Cerebellar cortex (tissue), 1 donor: ENCODE measurements at places on chromosomes 7 and 10.

DNA sequence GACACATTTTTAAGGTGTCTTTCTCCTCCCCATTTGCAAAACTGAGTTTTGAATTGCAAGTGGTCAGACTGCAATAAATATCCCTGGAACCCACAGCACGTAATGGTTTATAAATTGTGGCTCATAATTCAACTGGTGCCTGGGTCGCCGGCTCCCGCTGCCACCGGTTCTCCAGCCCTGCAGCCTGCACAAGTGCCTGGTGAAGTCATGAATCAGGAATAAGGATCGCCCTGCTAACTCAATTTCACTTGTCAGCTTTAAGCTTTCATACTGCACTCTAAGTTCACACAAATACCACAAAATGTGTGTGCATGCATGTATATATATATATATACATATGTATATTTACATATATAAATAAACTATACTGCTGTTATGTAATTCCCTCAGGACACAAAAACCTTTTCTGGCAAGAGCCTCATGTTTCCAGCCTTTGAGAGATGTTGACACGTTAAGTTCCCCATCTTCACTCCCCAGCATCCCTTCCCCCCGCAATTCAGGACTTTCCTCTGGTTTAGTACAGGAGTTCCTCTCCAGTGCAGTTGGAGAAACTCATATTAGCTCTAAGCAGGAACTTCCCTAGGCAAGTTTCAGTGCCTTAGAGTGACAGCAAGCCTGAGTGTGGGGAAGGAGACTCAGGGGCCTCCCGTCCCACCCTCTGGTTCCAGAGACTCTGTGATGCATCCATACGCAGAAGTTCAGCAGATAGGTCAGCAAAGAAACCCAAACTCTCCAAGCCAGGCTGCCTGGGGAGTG lies 129.2 kb upstream of the UNC5B start:
- no peak for DNase-seq

DNA sequence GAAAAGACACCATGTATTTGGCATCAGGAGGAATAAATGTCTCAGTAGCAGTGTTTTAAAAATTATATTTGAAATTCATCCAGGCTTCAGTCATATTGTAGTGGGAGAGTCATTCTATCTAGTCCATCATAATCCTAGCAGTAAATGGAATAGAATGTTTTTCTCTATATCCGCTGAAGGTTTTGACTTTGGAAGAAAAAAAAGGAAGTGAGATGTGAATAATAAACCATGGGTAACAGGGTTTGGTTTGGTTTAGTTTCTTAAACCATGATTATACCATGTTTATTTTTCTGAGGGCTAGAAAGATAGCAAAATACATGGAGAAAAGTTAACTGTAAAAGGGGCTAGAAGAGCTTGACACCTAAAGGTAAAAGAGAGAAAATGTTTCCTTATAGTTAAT lies 16.4 kb upstream of the BPGM start:
- DNase-seq: no peak

DNA sequence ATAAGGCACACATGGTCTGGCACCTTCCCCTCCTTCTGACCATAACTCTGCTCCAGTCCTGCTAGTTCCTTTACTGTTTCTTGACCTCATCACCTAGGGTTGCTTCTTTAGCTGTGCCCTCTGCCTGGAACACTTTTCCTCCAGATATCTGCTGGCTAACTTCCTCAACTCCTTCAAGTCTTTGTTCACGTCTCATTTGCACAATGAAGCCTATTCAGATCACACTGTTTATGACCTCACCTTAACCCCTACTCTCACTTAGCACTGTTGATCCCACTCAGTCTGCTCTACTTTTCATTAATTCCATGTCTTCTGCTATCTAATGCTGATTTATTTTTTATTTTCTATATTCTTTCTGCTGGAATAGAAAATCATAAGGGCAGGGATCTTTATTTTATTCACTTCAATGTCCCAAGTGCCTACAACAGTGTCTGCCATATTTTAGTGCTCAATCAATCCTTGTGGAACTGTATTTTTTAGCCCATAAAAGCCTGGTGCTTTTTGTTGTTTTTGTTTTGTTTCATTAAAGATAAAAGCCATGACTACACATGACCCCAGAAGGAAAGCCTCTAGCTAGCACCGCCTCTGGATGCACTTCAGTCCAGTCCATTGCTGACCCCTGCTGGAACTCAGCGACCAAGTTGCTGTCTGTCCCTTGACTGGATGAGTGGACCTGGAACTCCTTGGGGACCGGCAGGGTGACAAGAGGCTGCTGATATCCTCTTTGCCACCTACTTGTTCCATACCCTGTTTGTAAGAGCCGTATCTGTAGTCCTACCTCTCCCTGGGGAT lies 12.3 kb downstream of the KLF14 start:
- DNase-seq: peak; percentile 74

DNA sequence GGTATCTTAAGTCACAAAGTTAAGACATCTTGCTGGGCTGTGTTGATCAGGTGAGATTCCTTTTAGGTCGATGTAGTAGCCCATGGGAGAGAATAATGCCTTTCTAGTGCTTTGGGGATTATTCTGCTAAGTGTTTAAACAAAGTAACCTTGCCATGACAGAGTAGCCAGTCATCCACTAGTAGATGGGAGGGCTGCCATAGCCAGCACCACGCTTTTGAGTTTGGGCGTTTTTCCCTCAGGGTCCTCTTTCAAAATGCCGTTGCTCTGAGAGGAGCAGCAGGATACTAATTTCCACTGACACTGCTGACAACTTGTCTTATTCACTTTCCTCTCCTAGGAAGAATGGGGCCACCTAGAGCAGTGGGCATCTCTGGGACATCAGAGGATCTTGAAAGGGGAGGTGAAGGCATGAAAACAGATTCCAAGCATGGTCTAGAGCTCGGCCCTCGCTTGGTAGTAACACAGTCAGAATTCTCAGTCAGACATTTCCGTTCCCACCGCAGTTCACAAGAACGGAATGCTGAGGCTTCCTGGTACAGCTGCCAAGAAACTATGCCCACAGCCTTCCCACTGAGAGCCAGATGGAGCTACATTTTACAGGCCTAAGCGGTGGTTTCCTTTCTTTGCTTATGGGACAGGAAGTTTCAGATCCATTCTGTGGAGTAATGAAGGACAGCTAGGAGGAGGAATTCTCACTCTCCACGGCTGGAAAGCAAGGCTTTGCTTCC lies 15.3 kb upstream of the RSU1 start:
- peak; percentile 79 for DNase-seq

DNA sequence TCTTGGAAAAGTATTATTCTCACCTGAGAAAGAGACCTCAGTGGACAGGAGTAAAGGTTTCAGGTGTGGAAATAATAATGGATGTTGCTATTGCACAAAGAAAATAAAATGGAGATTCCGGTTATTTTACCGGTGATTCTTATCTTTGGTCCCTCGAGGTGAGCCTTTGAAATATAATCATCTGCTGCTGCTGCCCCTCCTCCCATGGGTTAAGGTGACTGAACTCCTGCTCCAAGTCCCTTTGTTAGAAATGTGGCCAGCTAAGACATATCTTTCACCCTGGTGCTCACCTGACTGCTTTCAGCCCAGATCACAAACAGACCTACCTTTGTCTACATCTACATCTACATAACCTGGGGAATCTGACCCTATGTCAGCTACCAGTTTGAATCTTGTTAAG lies 5.7 kb downstream of the CUBN start:
- no peak for DNase-seq

- no peak for DNase-seq
These were observed 88.7 kb downstream of the TMEM168 start for GRCh38 chr7:112701456-112701855.

- DNase-seq: no peak
These were observed 643.2 kb downstream of the PHTF2 start for GRCh38 chr7:78441737-78442136.

DNA sequence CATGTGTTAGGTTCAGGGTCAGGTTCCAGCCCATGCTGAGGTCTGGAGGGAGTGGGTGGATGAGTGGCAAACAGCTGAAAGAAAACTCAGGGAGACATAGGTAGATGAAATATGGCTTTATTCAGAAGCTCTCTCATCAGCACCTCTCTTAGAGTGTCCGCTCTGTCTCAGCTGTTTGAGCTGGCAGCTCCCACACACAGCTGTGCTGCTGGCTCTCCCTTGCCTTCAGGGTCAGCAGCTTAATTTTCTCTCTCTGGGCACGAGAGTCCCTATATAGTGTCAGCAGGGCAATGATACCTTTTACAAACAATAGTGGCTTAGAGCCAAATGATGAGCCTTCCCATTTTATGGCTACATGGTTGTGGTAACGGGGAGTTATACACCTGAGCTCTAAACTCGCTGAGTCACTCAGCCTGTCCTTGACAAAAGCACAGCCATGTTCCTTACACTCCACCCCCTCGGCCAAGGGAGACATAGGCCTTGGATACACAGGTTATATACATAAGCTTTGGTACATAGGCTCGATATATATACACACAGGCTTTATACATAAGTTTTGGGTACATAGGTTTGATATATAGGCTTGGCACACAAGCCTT lies 10.4 kb downstream of the RNF133 start:
- DNase-seq: no peak
